ENCODE measurements at places on chromosomes 7 and 10.

DNA sequence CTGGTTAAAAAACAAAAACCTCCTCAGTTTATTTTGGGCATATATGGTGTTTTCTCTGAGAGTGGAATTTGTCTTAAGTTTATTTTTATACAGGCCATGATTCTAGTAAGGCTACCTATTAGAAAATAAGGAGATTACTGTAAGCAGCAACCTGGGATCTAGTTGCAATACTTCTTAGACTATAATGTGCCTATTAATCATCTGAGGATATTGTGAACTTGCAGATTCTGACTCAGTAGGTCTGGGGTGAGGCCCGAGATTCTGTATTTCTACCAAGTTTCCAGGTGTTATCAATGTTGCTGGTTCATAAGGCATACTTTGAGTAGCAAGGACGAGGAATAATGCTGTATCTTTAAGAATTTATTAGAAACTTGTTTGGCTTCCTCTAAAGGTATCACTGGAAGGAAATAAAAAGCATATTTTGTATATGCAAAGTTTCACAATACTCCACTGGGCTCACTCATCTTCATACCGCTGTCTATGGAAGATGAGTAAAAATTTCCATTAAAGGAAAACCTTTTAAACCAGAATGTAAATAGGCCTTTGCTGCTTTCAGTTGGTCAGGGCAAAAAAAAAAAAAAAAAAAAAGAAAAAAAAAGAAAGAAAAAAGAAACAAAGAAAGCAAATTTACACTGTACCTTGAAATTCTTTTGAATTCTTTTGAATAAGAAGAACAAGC lies 105.8 kb downstream of the BMPER start:
- no peak for DNase-seq

- DNase-seq: no peak
Observed at GRCh38 chr7:147593271-147594057, 997.1 kb upstream of the C7orf33 start.

DNA sequence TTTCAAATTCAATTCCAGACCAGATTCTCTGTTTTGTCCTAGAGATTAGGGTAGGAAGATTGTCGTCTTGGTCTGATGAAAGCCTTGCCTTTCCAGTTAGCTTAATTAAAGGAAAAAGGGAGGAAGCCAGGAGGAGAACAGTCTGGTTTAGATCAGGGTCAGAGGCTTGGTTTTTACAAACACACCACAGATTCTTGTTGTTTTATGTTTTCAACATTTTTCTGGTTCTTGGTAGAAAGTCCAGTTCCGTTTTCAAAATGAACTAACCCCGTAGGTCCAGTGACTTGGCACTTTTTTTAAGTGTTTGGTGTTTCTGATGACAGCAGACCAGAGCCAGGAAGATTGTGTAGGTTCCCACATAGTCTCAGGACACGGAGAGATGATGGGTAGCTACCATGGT lies 167.1 kb upstream of the INHBA start:
- no peak for DNase-seq

- no peak for DNase-seq
Observed at GRCh38 chr7:2635148-2635668, 3.4 kb downstream of the TTYH3 start.

GRCh38 chr10:89217057-89217990 lies 10.2 kb upstream of the CH25H start:
- DNase-seq: no peak
